Spleen (tissue), 13 donors: ENCODE measurements at places on chromosomes 6 and 20. TPM values are rescaled to one million over a fixed set of nuclear protein-coding genes. Genes with fewer than 3 reads are reported as not detected.

SULF2 gene
- total RNA-seq: 18.3 TPM

DNA sequence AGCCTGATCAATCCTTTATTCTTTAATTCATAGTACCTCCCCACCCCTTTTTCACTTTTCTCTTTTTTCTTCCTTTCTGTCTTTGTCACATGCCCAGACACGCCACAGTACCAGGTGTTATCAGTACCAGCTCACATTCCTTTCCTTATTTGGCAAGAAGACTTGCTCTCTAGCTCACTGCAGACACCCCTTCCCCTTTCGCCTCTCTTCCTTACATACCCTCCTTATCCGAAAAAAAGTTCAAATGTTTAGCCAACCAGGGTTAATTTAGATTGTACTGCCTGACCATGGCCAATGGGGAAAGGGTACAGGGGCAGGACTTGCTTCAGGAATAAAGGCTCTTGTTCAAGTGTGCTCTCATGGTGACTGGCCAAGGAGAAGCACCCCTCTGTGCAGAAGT is 9.3 kb upstream of the SIRPB2 start:
- DNase-seq: no peak

DNA sequence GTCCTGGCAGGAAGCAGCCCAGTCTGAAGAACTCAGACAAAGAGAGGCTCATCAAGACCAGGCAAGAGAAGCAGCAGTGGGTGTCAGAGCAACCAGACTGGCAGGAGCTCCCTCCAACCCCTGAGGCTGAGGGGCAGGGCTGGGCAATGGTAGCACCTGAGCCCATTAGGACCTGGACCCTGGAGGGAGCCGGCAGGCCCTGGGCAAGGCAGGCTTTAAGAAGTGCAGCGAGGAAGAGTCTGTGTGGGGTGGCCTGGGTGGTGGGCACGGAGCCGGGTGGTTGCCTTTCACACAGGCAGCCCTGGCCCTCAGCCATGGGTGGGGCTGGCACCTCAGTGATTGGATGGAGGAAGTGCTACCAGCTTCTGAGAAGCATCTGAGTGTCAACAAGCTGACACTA is 33.1 kb upstream of the IRF4 start:
- peak; percentile 90 for DNase-seq

KIF6 gene
- 0.38 TPM for total RNA-seq

FOXQ1 gene
- total RNA-seq: 0.21 TPM

DNA sequence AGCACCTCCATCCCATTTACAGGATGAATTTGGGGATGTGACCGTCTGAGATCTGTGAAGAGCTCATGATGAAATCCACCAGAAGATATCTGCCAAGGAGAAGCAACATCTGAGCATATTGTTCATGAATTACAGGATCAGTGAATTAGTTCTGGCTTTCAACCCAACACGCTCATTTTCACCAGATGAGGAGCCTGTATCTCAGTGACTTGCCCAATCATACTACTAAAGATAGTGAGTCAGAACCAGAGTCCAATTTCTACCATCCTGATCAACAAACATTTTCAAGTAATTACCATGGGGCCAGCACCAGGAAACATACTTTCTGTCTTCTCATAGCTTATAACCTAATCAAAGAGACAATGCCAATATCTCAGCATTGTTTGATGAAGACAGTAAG is 116.6 kb downstream of the ZDHHC14 start:
- no peak for DNase-seq

- DNase-seq: no peak
Measured at GRCh38 chr6:44277763-44278162, 7.5 kb downstream of the TMEM151B start.

- no peak for DNase-seq
Measured at GRCh38 chr6:96610019-96610418, 47.1 kb downstream of the FHL5 start.

GRCh38 chr6:128518434-128519131 is 1.8 kb downstream of the PTPRK start:
- DNase-seq: no peak

GRCh38 chr6:53233309-53233708 is 84.7 kb upstream of the GCM1 start:
- DNase-seq: no peak

DNA sequence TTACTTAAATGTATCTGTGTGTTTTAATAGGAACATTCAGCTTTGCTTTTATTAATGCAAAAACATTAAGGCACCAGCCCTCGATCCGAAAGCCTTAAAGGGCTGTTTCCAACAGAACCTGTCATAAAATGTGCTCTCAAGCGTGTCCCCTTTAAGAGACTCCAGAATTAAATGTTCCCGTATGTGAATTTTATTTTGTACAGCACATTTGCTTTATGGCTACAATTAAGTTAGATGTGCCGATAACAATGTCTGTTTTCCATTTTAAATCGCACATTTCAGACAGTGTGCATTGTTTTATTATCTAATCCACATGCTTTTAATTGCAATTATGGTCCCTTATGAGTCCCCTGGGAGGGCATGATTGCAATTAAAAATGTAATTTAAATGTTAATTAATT is 198.9 kb downstream of the TSHZ2 start:
- no peak for DNase-seq

DNA sequence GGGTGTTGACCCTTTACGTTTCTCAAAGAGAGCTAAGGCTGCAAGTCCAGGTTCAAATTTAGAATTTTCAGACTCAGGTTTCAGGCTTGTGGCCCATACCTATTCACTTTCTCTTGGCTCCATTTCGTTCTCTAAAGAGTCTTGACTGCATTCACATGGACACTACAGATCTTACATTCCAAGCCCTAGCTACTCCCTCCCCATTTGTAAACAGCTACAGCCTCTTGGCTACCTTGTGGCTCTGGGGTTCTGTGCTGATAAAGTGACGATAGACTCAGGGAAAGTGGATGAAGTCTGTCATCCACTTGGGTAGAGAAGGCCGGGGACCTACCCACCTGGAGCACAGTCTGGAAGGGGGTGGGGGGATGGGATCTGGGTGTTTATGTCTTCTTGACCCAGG is 503.3 kb downstream of the LMBRD1 start:
- DNase-seq: no peak

EPPIN gene
- not detected for total RNA-seq

DNA sequence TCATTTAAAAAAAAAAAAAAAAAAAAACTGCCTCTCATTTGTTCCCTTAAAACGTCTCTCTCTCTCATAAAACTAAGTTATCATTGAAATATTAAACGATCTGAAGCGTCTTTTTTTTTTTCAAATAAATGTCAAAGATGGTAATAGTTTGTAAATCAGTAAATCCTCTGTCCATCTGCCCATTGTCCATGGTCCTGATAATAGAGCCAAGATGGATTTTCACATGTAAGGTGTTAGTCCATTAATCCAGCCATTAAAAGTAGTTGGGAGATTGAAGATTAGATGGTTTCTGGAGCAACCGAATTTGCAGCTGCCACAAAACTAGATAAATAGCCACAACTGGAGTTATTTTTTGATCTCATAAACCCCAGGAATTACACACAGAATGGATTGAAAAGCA is 145.8 kb upstream of the SNX9 start:
- DNase-seq: no peak

DNA sequence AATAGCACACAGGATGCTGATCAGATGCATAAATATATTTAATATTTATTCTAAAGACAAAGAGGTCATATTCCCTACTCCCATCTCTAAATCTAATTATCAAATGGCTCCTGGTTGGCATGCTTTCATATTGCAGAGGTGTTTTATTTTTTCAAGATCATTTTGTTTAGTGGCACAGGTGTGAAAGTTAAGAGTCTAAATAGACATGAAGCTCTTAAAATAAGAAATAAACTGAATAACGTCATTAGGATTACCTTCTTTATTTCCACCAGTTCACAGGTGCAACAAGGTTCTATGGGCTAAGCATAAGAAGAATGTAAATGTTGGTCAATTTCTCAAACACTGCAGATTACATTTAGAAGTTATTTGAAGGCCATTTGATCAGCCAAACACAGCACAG is 7.1 kb upstream of the CYP24A1 start:
- no peak for DNase-seq

GRCh38 chr6:97316978-97317377 is 34.0 kb upstream of the MMS22L start:
- DNase-seq: no peak

- no peak for DNase-seq
Measured at GRCh38 chr6:160277546-160277945, 18.9 kb upstream of the SLC22A2 start.

DNA sequence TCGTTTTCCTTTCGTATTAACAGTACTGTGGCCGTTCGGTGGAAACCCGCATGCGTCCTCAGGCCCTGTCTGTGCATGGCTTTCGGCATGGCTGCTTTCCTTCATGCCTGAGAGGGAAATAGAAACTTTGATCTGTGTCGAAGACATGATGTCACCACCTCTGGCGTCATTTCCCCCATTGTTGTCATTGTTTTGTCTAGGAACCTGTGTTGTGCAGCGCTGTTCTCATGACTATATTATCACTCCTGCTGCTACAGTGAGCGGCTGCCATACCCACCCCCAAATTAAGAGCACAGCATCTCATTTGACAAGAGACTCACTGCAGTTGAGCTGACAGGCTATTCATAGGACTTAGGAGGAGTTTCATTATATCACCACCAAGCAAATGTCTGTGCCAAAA is 172.3 kb downstream of the TMEM242 start:
- DNase-seq: no peak

DNA sequence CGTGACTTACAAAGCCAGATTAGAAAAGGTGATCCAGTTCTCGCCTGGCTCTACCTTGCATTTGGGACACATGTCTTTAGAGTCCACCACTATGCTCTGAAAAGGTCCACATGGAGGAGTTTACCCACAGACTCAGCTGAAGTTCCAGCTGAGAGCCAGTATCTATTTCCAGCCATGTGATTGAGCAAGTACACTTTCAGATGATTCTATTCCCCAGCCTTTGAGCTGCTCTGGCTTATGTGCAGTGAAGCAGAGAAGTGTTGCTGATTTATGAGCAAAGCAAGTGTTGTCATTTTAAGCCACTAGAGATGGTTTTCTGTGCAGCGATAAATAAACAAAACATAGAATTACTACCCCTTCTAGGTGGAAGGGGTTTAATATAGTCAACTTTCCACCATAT is 520.8 kb upstream of the RNF217 start:
- DNase-seq: no peak

DNA sequence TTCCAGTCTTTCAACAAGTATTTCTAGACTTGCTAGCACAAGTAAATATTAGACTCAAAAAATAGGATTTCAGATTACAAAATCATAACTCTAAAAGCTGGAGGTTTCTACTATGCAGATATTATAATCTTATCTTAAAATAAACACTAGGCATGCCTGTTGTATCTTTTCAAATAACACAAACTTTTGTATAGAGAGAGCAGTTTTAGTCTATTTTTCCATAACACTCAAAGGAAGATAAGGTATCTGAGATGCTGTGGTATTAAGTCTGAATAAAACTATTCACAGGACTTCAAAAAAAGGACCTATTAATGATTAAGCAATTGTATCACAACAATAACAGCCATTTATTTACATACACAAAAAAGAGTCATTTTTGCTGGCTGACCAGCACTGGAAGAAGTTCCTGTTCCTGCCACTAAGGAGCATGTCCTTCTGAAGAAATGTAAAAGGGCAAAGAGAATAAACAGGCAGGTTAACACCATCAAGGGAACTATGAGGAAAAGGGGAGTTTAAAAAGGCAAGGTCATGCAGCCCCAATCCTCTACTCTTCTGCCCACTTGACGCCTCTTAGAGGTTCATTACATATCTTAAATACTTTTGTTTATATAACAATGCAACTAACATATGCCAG is 39.4 kb downstream of the REPS1 start:
- DNase-seq: no peak

DNA sequence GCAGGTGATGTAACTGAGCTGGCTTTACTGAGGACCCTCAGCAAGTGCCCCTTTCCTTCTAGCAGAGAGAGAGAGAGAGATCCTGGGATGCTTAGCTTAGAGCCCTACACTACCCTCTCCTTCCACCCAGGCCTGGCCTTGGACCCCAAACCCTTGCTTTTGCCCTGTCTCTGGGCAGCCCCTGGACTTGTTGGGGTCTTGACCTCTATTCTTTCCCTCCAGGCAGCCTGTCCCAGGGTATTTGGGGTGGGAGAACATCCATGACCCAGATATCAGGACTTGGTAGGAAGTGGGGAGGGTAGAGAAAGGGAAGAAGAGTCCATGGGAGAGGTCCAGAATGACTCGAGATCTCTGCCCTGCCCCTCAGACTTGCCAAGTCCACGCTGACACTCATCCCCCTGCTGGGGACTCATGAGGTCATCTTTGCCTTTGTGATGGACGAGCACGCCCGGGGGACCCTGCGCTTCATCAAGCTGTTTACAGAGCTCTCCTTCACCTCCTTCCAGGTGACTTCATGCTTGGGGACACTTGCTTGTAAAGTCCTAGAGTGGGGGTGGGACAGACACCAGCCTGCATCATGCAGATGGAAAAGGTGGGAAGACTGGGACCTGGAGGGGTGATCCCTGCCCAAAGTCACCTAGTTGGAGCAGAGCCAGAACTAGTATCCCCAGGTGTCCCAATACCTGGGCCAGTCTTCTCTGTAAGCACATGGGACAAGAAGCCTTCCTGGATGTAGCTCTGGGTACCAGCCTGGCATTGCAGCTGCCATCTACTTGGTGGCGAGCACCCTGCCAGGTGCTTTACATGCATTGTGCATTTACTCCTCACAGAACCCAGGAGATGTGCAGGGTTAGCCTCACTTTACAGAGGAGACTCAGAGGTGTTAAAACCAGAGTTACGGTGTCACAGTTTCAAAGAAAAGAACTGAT is 30.9 kb downstream of the GLP1R start:
- no peak for DNase-seq

GRCh38 chr20:1362484-1362883 is 30.4 kb downstream of the FKBP1A start:
- DNase-seq: no peak

- no peak for DNase-seq
Measured at GRCh38 chr6:87784690-87785089, 82.7 kb upstream of the AKIRIN2 start.

DNA sequence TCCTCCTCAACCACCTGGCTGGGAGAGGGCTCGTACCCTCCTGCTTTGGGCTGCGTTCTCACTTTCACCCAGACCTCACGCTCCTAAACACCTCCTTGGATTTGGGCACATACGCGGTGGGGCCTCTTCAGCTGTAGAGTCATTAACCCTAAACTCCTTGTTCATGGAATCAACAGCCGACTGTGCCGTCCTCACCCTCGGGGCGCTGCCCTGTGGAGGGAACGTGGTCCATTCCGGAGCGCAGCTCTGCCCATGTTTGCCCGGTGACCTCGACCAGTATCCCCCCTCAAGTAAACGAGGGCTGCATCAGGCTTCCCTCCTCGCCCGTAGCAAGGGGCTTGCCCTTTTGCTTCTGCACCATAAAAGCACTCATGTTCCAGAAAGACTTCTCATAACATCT is 174.0 kb upstream of the QKI start:
- no peak for DNase-seq
